ENCODE measurements at places on chromosomes 11 and 22. TPM values are rescaled to one million over a fixed set of nuclear protein-coding genes. Genes with fewer than 3 reads are reported as not detected.

Gene PISD
- 58.5 TPM for total RNA-seq

Gene OR5P2
- not detected for total RNA-seq

Gene TOP3B
- total RNA-seq = 26.6 TPM

Gene SHANK2
- total RNA-seq = 35.9 TPM

Gene ACR
- total RNA-seq = not detected

Gene SAA2
- total RNA-seq = not detected

Gene PMM1
- 50.5 TPM for total RNA-seq

Gene TMEM25
- total RNA-seq = 40.8 TPM

Gene PIK3C2A
- 19.1 TPM for total RNA-seq

Gene HBG2
- not detected for total RNA-seq

Gene OMP
- total RNA-seq = not detected

Gene SLC16A8
- 0.51 TPM for total RNA-seq

Gene KCTD14
- 8.5 TPM for total RNA-seq

Gene GDPD4
- not detected for total RNA-seq

Gene KRTAP5-7
- total RNA-seq = not detected

Gene NEFH
- total RNA-seq = 2.0 TPM

Gene KRTAP5-1
- not detected for total RNA-seq

Gene PDHX
- 15.5 TPM for total RNA-seq

Gene USP2
- total RNA-seq = 11.3 TPM

Gene FGF19
- not detected for total RNA-seq

Gene MICAL2
- 266 TPM for total RNA-seq
